Activated T-helper 17 cell treated with anti-CD3 and anti-CD28 coated beads, Interleukin-2, amount 50 U/mL, for 72 hours (primary cell): ENCODE measurements at places on chromosomes 4 and X.

- H3K4me1 ChIP-seq = no peaks in the 10 kb centered on the region
- H3K27ac ChIP-seq = no peak overlapping the region
- peaks cover 37% of the 10 kb centered on the region for H3K27me3 ChIP-seq
- ATAC-seq = no peak
Measured at GRCh38 chr4:154506253-154506652, 14.7 kb upstream of the DCHS2 start.

DNA sequence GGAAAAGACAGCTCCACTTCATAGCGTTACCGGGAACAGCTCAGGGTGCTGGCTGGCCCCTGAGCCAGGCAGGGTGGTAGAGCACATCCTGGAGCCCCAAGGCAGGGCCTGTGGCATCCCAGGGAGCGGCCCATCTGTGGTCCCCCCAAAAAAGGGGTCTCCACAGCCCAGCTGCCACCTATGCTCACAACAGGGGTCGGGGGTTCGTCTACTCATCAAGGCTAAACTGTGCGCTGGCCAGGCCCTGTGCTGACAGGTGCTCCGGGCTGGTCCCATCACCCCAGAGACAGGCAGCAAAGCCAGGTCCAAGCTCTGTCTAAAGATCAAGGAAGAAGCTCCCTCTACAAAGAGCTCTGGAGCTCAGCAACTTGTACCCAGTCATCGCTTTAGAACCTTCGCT, 77.9 kb downstream of the DCTD start:
- ATAC-seq = no peak
- no peak overlapping the region for H3K27ac ChIP-seq
- H3K36me3 ChIP-seq = no peaks in the 10 kb centered on the region
- H3K4me1 ChIP-seq = no peaks in the 10 kb centered on the region
- H3K4me3 ChIP-seq = no peak overlapping the region
- H3K27me3 ChIP-seq = peaks cover 44% of the 10 kb centered on the region

GRCh38 chrX:98432413-98432812, 1548.7 kb downstream of the RPA4 start:
- no peaks in the 10 kb centered on the region for H3K27me3 ChIP-seq
- no peak overlapping the region for H3K4me3 ChIP-seq
- no peaks in the 10 kb centered on the region for H3K36me3 ChIP-seq
- no peaks in the 10 kb centered on the region for H3K4me1 ChIP-seq
- no peak for ATAC-seq
- no peak overlapping the region for H3K27ac ChIP-seq

- no peaks in the 10 kb centered on the region for H3K27me3 ChIP-seq
- no peak for ATAC-seq
- no peak overlapping the region for H3K4me3 ChIP-seq
- no peak overlapping the region for H3K27ac ChIP-seq
- H3K36me3 ChIP-seq = no peaks in the 10 kb centered on the region
Measured at GRCh38 chrX:10104958-10105658, 51.7 kb upstream of the CLCN4 start.

GRCh38 chrX:72131317-72132294, at the start of gene RTL5:
RTL5 (minus strand) TSS chrX:72131915.
- no peaks in the 10 kb centered on the region for H3K36me3 ChIP-seq
- H3K27me3 ChIP-seq = peaks cover 3% of the 10 kb centered on the region
- ATAC-seq = peak; percentile 80

DNA sequence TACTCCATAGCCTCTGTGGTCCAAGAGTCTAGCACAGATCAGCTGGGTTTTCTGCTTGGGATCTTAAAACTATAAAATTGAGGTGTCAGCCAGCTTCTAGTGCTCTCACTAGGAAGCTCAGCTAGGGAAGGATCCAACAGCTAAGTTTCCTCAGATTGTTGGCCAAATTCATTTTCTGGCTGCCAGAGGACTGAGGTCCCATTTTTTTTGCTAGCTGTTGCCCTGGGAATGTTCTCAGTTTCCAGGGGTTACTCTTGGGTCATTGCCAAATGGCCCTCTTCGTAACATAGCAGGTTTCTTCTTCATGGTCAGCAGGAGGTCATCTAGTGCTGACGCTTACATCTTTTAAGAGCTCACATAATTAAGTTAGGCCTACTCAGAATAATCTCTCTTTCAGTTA, 2178.2 kb downstream of the ARAP2 start:
- no peaks in the 10 kb centered on the region for H3K4me1 ChIP-seq
- H3K36me3 ChIP-seq = no peaks in the 10 kb centered on the region
- no peak for ATAC-seq
- H3K4me3 ChIP-seq = no peak overlapping the region

GRCh38 chrX:140431521-140431920, 73.3 kb downstream of the SOX3 start:
- no peak overlapping the region for H3K4me3 ChIP-seq
- no peaks in the 10 kb centered on the region for H3K36me3 ChIP-seq
- peaks cover 13% of the 10 kb centered on the region for H3K27me3 ChIP-seq
- no peak for ATAC-seq
- H3K4me1 ChIP-seq = no peaks in the 10 kb centered on the region

DNA sequence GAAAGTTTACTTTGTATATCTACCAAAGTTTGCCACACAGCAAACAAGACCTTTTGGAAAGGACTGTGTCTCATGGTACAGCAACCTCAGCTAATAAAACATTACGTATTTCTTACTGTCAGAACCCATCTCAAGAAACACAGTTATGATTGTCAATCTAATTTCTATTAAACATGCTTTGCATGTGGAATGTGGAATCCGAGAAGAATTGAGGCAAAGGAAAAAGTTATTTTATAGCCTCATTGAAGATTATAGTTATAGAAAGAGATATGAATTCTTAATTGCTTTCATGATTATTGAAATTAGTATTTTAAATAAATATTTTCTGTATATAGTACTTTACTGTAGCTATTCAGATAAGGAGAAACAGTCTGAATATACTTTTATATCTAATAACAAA, 5.4 kb downstream of the PCDH7 start:
- H3K36me3 ChIP-seq = peaks cover 5% of the 10 kb centered on the region
- H3K27me3 ChIP-seq = peaks cover 15% of the 10 kb centered on the region
- H3K4me3 ChIP-seq = no peak overlapping the region
- no peak for ATAC-seq
- H3K4me1 ChIP-seq = no peaks in the 10 kb centered on the region

DNA sequence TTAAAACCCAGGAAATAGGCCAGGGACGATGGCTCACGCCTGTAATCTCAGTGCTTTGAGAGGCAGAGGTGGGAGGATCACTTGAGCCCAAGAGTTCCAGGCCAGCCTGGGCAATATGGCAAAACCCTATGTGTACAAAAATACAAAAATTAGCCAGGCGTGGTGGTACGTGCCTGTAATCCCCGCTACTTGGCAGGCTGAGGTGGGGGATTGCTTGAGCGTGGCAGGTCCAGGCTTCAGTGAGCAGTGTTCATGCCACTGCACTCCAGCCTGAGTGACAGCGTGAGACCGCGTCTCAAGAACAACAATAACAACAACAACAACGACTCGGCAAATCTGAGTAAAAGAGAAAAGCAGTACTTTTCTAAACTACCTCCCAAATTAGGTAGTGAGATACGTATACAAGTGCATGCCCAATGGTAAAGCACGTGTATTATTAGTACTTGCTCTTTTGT, 13.0 kb upstream of the NDUFC1 start:
- H3K27me3 ChIP-seq = no peaks in the 10 kb centered on the region
- H3K4me3 ChIP-seq = peak overlapping the region; percentile 77
- H3K36me3 ChIP-seq = peaks cover 18% of the 10 kb centered on the region
- H3K4me1 ChIP-seq = peaks cover 46% of the 10 kb centered on the region

GRCh38 chrX:132413459-132413858, 75.4 kb downstream of the MBNL3 start:
- H3K36me3 ChIP-seq = no peaks in the 10 kb centered on the region
- H3K27ac ChIP-seq = no peak overlapping the region
- no peaks in the 10 kb centered on the region for H3K27me3 ChIP-seq
- no peaks in the 10 kb centered on the region for H3K4me1 ChIP-seq

DNA sequence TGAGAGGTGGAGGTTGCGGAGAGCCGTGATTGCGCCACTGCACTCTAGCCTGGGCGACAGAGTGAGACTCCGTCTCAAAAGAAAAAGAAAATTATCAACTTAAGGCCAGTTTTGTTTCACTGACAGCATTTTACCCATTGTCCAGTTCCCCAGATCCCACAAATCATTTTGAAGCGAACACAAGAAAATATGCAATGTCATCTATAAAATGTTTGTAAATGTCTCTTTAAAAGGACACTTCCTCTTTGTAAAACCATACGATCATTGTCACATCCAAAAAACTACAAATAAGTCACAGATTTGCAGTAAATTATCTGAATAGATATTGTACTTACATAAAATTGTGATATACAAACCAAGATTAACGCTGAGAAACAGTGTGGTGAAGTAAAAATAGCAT, 147.6 kb downstream of the ATRX start:
- peaks cover 84% of the 10 kb centered on the region for H3K36me3 ChIP-seq
- H3K4me1 ChIP-seq = peaks cover 6% of the 10 kb centered on the region
- no peaks in the 10 kb centered on the region for H3K27me3 ChIP-seq
- H3K4me3 ChIP-seq = no peak overlapping the region

- H3K27ac ChIP-seq = no peak overlapping the region
- no peak overlapping the region for H3K4me3 ChIP-seq
- peak; percentile 37 for ATAC-seq
- H3K4me1 ChIP-seq = no peaks in the 10 kb centered on the region
- peaks cover 57% of the 10 kb centered on the region for H3K36me3 ChIP-seq
- no peaks in the 10 kb centered on the region for H3K27me3 ChIP-seq
Measured at GRCh38 chrX:155086202-155086840, 15.0 kb downstream of the BRCC3 start.

DNA sequence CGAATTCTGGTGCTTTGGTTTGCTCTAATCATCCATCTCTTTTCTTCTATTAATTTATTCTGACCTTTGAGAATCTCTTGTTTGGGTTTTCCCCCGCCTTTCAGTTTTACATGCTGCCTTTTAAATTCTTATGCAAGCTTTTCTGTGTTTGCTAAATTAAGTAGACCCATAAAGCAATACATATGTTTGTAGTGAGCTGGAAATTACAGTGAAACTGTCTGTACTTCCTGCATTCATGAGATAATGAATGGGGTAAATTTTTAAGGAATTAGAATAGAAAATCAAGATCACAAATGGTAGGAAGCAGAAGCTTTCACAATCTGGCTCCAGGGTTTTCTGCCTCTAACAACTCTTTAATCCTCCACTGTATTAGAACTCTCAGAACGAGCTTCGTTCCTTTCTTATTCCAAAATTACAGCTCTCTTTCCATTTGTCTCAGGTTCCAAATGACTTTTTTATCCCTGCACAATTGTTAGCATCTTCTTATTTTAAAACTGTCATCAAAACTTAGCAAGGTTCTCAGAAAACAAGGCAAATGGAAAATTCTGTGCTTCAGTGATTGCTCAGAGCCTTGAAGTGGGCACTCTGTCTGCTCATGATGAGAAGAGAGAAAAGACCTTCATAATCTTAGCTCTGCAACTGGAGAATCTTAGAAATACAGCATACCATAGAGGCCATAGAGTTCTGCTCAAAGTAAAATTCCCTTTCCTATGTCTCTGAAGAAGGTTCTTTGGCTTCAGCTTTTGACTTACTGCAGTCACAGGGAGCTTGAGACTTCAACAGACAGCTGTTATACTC, 108.2 kb downstream of the EGF start:
- H3K4me1 ChIP-seq = no peaks in the 10 kb centered on the region
- no peaks in the 10 kb centered on the region for H3K27me3 ChIP-seq
- H3K27ac ChIP-seq = no peak overlapping the region
- no peaks in the 10 kb centered on the region for H3K36me3 ChIP-seq
- no peak for ATAC-seq
- H3K4me3 ChIP-seq = no peak overlapping the region

- no peak for ATAC-seq
- H3K4me1 ChIP-seq = no peaks in the 10 kb centered on the region
- no peaks in the 10 kb centered on the region for H3K36me3 ChIP-seq
- H3K4me3 ChIP-seq = no peak overlapping the region
- H3K27me3 ChIP-seq = no peaks in the 10 kb centered on the region
- H3K27ac ChIP-seq = no peak overlapping the region
Measured at GRCh38 chrX:39017077-39017476, 215.8 kb downstream of the MID1IP1 start.

- no peak for ATAC-seq
- no peak overlapping the region for H3K27ac ChIP-seq
- H3K36me3 ChIP-seq = no peaks in the 10 kb centered on the region
- peaks cover 8% of the 10 kb centered on the region for H3K4me1 ChIP-seq
- H3K4me3 ChIP-seq = no peak overlapping the region
Measured at GRCh38 chrX:72060921-72061490, 70.7 kb downstream of the RTL5 start.

DNA sequence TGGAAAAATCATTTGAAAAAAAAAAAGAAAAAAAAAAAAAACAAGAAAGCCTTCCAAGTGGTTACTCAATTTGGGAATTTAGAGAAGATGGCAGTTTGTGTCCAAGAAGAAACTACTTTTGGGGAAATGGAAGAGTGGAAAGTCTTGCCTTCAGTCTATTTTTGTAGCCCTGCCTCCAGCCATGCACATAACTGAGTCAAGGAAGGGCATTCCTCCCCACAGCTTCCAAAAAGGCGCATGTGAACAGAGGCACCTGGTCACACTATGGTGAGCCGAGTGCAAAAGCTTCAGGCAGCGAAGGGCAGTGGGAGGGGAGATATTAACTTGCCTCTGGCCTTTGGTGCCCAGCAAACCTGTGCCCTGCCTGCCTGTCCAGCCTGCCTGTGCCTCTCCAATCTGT, 163.7 kb downstream of the SMIM20 start:
- H3K36me3 ChIP-seq = peaks cover 36% of the 10 kb centered on the region
- H3K27ac ChIP-seq = peak overlapping the region; percentile 99
- no peak for ATAC-seq
- H3K4me3 ChIP-seq = peak overlapping the region; percentile 84
- no peaks in the 10 kb centered on the region for H3K27me3 ChIP-seq
- peaks cover 66% of the 10 kb centered on the region for H3K4me1 ChIP-seq

GRCh38 chr4:152981278-152981677, 45.2 kb downstream of the FHDC1 start:
- H3K4me1 ChIP-seq = no peaks in the 10 kb centered on the region
- H3K27ac ChIP-seq = no peak overlapping the region
- no peaks in the 10 kb centered on the region for H3K27me3 ChIP-seq

GRCh38 chr4:52889778-52890520, 27.8 kb downstream of the RASL11B start:
- peak; percentile 91 for ATAC-seq
- H3K27ac ChIP-seq = peak overlapping the region; percentile 61
- peak overlapping the region; percentile 44 for H3K4me3 ChIP-seq
- no peaks in the 10 kb centered on the region for H3K27me3 ChIP-seq
- peaks cover 9% of the 10 kb centered on the region for H3K4me1 ChIP-seq
- no peaks in the 10 kb centered on the region for H3K36me3 ChIP-seq

DNA sequence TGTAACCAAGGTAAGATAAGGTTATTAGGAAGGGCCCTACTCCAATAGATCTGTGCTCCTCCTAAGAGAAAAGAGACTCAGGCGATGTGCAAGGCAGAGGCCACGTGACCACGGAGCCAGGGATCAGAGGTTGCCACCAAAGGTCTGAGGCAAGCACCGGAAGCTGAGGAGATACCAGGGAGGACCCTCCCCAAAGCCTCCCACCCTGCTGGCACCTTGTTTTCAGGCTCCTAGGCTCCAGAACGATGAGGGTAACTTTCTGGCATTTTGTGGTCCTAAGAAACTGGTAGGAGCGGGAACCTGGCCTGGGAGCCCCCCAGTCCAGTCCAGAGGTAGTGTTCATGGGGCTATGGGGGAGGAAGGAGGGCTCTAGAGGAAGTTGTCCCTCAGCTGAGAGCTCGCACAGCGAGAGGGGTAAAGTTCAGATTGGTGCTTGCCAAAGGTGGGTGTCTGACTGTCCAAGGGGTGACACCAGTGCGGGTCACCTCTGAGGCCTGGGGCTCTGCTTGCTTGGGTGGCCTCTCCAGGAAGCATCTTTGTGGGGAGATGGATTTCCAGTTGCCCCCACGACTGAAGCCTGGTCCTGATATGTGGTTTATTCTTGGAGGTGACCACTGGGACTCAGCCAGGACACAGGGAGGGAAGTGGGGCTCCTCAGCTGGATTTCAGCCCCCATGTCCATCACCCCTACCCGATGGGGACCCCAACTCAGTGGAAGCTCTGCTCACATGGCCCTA, 7.5 kb upstream of the LETM1 start:
- H3K27me3 ChIP-seq = no peaks in the 10 kb centered on the region
- no peaks in the 10 kb centered on the region for H3K36me3 ChIP-seq
- peak overlapping the region; percentile 63 for H3K4me3 ChIP-seq
- peaks cover 16% of the 10 kb centered on the region for H3K4me1 ChIP-seq
- H3K27ac ChIP-seq = peak overlapping the region; percentile 38
